ENCODE measurements at places on chromosomes 1 and 21. TPM values are rescaled to one million over a fixed set of nuclear protein-coding genes. Genes with fewer than 3 reads are reported as not detected.
A peak's percentile ranks its signal among the peaks of the same experiment; 100 is the strongest.

The FNDC5 gene
- total RNA-seq = 71.9 TPM

The GIPC2 gene
- total RNA-seq = 5.8 TPM

The SPRR4 gene
- not detected for total RNA-seq

The AMY2B gene
- 13.0 TPM for total RNA-seq

The LRRN2 gene
- total RNA-seq = 1.1 TPM

The ELOVL1 gene
- 18.4 TPM for total RNA-seq

The DIRAS3 gene
- total RNA-seq = 26.3 TPM

The TLR5 gene
- 1.5 TPM for total RNA-seq

The APOBEC4 gene
- not detected for total RNA-seq

DNA sequence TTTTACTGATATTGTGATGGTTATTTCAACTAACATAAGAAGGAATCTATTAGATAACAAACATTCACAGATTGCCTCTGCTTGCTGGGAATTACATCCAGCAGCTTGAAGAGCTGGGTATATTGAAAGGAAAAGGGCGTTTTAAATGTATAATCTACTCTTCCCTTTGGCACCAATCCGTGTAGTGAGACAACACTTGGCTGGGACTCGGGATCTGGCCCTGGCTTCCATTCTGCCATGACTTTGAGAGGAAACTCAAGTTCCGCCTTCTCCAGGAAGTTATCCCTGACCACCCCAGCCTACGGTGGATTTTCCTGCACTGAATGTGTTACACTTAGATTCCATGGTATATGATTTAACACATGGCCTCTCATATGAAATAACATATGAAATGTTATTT lies 86.9 kb upstream of the UBE2U start:
- no peak for DNase-seq

DNA sequence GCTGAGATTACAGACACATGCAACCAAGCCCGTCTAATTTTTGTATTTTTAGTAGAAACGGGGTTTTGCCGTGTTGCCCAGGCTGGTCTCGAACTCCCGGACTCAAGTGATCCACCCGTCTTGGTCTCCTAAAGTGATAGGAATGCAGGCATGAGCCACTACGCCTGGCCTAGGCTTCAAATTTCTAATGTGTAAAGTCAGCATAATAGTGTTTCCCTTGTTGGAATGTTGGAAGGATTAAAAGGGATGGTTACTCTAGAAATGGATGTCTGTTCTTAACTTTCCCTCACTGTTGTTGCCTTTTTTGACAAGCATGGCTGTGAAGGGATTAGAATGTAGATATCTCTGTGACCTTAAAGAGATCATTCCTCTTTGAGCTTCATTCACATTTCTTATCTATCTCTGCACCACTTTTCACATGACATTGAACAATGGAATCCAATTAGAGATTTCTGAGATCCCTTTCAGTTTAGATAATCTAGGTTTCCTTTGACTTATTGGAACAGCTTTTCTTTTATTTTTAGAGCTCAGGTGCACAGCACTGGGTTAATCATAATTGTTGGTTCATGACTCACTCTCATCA lies 33.7 kb downstream of the NFASC start:
- DNase-seq = no peak

GRCh38 chr1:108708691-108709660 lies 3.7 kb upstream of the FNDC7 start:
- DNase-seq = no peak

DNA sequence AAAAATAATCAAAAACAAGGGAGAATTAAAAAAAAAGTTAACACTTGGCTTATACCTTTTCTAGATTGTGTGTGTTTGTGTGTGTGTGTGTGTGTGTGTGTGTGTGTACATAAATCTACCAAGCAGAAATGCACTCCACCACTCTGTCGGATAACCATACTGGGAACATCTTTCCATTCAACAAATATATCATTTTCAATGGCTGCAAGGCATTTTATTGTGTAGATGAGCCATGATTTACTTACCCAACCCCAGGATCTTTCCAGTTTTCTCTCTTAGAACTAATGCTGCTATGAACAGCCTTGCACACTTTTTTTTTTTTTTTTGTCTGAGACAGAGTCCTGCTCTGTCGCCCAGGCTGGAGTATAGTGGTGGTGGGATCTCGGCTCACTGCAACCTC lies 25.8 kb downstream of the LRRC38 start:
- DNase-seq = no peak

DNA sequence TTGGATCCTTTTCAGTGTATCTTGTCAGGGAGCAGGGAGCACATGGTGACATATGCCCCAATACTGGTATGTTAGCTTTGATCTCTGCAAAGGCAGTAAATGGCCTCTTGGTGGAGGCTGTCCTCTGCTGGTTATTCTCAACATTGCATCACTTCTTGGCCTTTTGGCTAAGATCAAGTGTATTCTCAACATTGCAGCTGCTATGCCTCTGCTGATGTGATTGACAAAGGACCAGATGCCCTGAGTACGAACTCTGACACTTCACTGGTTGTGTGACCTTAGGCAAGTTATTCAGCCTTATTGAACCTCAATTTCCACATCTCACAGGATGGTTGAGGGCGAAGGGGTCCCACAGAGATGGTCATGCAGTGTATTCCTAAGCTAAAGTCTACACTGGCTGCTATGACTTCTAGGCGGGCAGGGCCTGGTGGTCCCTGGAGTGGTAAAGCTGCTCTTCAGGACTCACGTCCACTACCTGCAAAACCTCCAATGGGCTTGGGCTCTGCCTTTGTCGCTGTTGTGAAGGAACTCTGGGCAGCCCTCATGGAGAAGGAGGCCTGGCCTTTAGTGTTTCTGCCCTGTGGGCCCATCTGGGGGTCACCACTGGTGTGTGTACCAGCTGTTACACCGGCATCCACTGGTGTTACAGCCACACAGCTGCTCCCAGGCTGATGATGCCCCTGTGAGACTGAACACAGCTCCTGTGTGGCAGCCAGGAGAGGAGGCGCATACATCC lies 64.8 kb downstream of the DNTTIP2 start:
- peak; percentile 75 for DNase-seq

DNA sequence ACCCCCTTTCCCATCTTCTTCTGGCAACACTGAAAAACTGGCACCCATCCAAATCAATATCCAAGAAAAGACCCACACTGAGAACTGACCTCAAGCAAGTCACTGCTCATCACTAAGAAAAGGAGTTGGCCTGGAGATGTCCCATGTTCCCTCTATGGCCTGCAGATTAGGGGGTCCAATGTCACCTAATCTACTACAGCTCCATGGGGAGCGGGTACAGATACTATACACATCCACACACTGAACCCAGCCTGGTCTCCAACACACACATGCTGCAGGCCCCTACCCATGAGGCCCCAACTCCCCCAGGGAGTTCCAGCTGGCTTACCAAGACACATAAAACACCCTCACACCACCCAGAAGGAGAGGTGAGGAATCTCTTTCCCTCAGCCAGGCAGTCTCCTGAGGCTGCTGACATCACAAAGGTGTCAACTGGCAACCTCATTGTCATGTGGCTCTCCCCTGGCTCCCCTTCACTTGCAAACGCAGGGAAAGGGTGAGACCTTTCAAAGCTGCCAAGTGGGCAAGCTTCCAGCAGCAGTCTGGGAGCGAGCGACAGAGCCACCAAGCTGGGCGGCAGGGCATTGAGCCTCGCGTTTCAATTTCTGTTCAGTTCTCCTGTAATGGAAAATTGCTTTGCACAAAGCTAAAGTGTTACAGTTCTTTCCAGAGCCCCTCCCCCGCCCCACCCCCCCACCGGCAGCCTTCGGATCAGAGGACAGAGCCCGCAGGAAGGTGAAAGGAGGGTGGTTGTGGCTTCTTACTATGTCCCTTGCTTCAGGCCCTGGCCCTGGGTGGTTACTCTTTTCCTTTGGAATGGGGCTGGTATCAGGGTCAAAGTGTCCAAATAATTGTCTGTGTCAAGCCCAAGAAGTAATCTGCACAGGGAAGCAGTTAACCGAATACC lies at the start of gene LRRC52:
Gene LRRC52, plus strand, starts transcription at position 469 of the 907 bp plus-strand sequence. Its CDS starts 297 bp downstream, at position 766.
- DNase-seq = peak; percentile 77

- DNase-seq = no peak
These were observed at the start of gene CELSR2 for GRCh38 chr1:109248797-109249629. TSS of gene CELSR2 (plus strand) at chr1:109249539. CDS start at chr1:109250080, 541 bp downstream.

DNA sequence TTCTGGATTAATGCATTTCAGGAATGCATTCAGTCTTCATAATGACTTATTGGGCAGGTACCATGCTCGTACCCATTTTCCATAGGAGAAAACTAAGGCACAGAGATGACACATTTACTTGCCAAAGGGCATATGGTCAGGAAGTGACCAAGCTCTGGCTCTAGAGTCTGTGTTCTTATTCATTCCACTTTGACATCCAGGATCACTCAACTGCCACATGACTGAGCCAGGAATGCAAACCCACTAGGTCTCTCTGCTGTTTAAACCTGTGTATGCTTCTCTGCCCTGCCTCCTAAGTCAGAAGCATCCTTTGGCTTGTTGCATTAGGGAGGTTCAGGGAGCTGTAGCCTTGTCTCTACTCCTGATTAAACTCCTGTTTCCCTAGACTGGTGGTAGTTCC lies 7.5 kb downstream of the KAZN start:
- no peak for DNase-seq

GRCh38 chr1:6580593-6581409 lies 1.0 kb downstream of the ZBTB48 start:
- DNase-seq = no peak

DNA sequence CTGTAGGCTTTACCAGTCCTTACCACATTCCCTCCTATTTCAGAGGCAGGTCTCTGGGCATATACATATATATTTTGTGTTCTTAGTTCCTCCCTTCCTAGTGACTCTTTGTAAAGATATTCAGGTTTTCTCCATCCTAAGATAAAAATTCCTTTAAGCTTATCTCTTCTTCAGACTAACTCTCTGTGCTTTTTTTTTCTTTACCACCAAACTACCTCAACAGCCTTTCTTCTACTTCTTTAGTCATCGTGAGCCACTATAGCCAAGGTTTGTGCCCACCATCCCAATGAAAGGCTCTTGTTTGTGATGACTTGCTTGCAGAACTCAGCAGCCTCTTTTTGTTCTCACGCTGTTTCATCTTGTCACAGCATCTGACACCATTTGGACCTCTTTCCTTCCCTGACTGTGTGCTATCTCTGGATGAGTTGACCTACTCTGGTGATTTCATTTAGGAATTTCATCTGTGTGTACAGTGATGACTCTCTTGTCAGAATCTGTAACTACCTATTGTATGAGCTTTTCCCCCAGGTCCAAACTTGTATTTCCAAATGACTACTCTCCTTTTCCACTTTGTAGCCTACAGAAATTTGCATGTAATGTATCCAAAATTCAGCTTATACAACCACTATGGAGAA lies 59.0 kb upstream of the MACF1 start:
- no peak for DNase-seq

DNA sequence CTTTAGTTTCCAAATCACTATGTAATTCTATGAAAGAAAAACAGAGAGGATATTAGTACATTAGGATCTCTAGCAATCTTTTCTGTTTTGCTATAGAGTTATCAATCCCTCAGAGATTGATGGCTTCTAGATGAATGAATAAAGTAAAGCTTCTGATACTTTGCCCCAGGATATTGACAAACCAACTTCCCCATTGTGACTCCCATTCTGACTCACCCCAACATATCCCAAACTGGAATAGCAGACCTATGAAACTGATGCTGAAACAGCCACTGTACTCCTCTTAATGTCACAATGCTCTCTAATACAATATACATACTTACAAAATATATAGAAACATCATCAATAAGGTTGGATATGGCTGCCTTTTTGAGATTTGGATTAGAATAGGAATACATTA lies 442.1 kb upstream of the NR5A2 start:
- DNase-seq = no peak

- no peak for DNase-seq
These were observed 110.2 kb downstream of the NAV1 start for GRCh38 chr1:201648907-201649721.

DNA sequence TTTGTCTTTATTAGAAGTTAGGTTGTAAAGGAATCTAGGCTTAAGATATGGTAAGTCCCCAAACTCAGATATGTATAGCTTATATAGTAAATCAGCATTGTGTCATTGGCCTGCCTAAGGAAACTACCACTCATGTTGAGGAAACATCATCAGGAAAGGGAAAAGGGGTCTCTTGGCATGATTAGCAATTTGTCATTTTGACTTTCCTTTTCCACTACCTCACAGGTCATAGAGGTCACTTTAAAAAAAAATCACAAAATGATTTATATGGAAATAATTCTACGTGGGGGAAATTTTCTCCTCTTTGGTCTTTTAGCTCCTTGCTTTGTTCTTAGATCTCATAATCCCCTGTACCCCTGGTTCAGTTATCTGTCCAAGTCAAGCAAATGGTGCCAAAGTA lies 213.5 kb downstream of the RPS6KC1 start:
- DNase-seq = no peak

DNA sequence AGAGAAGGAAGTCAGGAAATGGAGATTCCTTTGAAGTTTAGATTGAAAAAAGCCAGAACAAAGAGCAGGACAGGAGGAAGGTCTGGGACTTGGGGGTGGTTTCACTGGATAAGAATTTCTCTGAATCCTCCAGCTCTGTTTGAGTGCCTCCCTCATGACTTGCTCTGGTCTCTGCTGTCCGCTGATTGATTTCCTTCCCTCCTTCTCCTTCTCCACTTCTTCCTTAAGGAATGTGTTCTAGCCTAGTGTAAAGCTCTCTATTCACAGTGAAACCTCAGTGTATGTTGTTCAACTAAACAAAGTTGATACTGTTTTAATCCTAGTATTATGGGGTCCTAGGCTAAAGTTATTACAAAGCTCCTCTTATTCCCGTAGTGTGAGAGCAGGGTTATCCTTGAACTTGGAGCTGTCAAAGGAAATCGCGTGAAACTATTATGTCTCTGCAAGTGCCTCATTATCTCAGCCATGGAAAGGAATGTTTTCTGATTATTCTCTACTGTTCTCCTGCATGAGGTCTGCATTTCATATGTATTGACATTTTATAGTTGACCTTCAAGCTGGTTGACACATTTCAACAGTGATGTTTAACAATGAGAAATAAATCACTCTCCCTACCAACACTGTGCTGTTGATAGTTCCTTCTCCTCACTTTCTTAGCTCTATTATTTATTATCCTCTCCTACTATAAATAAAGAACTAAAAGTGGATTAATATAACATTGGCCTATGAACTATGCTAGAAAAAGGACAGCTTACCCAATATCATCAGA lies 82.7 kb upstream of the KCTD3 start:
- no peak for DNase-seq

DNA sequence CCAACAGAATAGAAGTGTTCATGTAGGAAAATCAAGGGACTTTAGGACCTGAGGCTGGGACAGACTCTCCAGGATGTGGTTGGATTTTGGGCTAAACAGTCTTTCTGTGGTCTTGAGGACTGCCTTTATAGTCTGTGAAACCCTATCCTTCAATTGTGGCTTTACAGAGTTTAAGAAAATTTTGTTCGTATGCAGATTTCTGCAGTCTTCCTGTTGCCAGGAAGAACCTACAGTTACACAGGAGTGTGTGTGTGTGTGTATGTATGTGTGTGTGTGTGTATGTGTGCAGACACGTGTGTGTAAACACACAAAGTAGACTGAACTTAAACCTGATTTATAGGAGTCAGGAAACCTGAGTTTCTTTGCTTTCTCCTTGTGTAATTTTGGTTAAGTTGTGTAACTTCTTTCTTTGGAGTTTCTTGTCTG lies 22.8 kb downstream of the NEK7 start:
- DNase-seq = no peak

DNA sequence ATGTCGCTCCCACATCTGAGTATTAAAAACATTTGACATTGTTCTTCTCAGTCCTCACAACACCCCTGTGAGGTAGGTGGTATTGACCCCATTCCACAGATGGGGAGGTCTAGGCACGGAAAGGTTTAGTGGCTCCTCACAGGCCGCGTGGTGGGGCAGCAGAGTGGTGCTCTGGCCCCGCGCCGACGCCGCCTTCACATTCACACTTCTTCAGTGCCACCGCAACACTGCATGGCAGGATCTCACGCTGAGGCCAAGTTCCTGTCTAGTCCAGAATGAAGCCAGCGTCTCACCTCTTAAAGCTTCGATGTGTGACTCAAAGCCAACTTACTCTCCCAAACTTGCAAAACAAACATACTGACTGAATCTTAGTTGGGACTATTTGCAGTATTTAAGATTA lies 12.1 kb downstream of the ICMT start:
- peak; percentile 67 for DNase-seq
